GM18507 (cell line): ENCODE measurements at places on chromosomes 2 and 18.

- no peak for DNase-seq
These were observed 156.1 kb upstream of the APCDD1 start for GRCh38 chr18:10298346-10298745.

- DNase-seq: no peak
These were observed 1.2 kb downstream of the TMEM237 start for GRCh38 chr2:201642086-201642578.

GRCh38 chr2:80168801-80169200 lies 135.8 kb downstream of the LRRTM1 start:
- no peak for DNase-seq

DNA sequence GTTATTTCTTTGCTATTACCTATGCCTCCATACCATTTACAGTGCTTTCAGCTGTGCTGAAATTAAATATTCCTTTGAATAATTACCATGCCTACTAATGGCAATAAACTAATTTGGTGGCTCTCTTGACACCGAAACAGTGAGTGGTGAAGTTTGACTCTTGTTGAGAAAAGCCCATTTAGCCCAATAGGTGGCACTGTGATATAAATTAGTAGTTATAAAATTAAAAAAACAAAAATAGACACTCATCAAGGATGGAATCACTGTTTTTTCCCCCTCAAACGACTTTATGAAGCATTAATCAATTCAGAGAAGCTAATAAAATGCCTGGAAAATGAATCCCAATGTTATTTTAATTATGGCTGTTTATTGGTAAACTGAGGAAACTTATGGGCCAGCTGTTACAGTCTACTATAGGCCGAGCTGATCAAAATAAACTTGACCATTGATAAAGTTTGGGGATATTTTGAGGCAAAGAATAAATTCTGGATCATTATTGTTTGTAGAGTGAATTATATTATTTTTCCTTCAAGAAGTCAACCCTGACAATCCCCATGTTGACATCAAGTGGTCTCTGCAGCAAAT lies 339.6 kb downstream of the TRIB2 start:
- DNase-seq: no peak

DNA sequence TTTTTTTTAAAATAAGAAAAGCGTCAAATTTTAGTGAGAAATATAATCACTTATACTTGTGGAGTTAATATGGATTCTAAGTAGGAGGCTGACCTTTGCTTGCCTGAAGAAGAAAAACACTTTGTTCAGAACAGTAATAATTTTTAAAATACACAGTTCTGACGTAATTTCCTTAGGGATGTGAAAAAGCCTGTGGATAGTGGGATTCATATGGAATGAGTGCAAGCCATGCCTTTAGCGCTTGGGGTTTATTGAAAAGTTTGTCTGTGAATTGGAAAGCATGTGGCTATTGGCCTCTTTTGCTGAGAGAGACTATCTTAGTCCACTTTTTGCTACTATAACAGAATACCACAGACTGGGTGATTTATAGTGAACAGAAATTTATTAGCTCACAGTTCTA lies 151.3 kb downstream of the CCDC85A start:
- DNase-seq: no peak

- DNase-seq: no peak
These were observed 392.9 kb downstream of the MEIS1 start for GRCh38 chr2:66827851-66828250.

DNA sequence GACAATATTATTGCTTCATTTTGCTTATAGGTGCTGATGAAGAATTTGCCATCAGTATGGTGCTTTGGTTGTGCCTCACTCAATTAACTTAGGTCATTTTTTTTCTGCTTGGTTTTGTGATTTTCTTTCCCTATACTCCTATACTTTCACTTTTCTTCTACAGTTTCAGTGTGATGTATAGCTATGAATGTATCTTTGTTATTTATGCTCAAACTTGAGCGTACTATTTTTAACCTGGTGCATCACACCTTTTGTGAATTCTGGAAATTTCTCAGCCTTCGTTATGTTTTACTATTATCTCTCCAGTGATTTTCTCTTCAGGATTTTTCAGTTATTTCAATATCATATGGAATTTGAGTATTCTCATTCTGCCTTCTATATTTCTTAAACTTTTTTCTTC lies 2035.3 kb upstream of the LRRTM1 start:
- DNase-seq: no peak

DNA sequence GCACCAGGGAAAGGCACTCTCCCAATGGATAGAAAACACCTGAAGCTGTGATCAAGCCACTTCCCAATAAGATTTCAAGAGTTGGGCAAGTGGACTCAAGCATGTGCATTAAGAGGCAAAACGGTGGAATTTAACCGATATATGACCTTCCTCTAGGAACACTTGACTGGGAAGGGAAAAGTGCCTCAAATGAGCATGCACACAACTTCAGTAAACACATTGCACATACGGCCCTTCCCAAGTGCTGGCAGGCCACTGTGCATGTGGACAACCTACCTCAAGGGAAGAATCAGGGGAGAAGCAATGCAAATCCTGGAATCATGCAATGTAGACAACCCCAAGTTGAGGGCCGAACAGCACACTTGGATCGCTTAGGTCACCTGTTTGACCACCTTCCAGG lies 23.9 kb upstream of the SH3RF3 start:
- no peak for DNase-seq

DNA sequence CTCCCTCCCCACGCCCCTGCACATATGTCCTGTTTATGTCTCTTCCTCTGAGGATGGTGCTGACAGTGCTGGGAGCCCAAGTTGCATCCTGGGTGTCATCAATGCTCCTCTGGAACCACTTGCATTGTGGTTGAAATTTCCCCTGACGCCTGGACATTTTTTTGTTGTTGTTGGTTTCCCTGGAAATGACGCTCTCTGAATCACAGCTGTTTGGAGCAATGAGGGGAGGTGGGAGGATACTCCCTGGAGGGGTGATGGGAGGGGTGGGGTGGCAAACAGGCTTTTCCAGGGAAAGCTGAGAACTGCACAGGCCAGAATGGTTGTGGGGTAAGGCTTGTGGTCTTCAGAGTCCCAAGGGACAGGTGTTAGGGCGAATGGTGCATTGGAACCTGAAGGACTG lies 29.6 kb downstream of the CELF4 start:
- DNase-seq: no peak

- no peak for DNase-seq
These were observed 20.2 kb downstream of the ATG16L1 start for GRCh38 chr2:233271693-233272092.

GRCh38 chr2:128753800-128754199 lies 435.1 kb upstream of the HS6ST1 start:
- no peak for DNase-seq

DNA sequence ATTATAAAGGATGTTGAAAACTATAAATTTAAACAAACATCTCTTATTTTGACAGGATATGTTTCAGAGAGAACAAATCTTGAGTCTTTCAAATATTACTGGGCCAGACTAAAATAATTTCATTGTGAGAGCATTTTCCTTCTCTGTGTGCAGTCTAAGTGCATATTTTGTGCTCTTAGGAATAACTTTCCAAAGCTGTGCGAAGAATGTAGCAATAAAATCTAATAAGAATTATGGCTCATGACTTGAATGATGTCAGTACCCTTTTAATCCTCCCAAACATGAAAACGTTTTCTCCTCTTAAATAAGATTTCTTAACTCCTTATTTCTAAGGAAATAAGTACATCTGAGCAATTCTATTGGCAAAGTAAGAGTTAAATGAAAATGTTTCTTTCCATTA lies 76.2 kb upstream of the EFEMP1 start:
- no peak for DNase-seq

- no peak for DNase-seq
These were observed 2114.1 kb upstream of the PIK3C3 start for GRCh38 chr18:39840856-39841481.

GRCh38 chr2:24565537-24565936 lies 74.5 kb downstream of the NCOA1 start:
- no peak for DNase-seq

- no peak for DNase-seq
These were observed 981 bp downstream of the MRPL53 start for GRCh38 chr2:74471332-74472065.

DNA sequence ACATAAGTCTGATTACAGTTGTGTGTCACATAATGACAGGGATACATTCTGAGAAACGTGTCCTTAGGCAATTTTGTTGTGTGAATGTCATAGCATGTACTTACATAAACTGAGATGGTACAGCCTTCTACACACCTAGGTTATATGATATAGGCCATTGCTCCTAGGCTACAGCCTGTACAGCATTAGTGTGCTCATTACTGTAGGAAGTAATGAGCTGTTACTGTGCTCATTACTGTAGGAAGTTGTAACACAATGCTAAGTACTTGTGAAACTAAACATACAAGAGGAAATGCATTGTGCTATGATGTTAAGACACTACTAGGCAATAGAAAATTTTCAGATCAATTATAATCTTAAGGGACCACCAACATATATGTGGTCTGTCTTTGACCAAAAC lies 72.8 kb downstream of the UPP2 start:
- no peak for DNase-seq

DNA sequence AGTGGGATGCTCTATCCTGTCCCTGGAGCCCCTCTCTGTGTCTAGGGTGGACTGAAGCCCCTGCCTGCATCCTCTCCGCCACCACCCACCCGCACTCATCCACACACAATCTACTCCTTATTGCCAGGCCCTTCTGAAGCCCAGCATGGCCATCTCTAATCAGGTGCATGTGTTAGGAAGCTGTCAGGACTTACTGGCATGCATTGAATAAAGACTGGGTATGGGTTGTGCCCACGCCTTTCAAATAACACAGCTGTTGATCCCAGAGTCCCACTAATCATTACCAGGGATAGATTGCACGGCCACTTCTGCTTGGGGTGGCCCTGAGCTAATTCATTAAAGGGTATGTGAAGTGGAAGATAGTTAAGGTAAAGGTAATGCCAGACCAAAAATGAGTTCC lies 88.4 kb downstream of the CABLES1 start:
- DNase-seq: no peak

- DNase-seq: no peak
These were observed 120.3 kb upstream of the DSEL start for GRCh38 chr18:67636597-67637385.

- DNase-seq: peak; percentile 60
These were observed 154.3 kb downstream of the EIPR1 start for GRCh38 chr2:3223080-3223923.

GRCh38 chr18:27967913-27968824 lies 208.8 kb downstream of the CDH2 start:
- no peak for DNase-seq

DNA sequence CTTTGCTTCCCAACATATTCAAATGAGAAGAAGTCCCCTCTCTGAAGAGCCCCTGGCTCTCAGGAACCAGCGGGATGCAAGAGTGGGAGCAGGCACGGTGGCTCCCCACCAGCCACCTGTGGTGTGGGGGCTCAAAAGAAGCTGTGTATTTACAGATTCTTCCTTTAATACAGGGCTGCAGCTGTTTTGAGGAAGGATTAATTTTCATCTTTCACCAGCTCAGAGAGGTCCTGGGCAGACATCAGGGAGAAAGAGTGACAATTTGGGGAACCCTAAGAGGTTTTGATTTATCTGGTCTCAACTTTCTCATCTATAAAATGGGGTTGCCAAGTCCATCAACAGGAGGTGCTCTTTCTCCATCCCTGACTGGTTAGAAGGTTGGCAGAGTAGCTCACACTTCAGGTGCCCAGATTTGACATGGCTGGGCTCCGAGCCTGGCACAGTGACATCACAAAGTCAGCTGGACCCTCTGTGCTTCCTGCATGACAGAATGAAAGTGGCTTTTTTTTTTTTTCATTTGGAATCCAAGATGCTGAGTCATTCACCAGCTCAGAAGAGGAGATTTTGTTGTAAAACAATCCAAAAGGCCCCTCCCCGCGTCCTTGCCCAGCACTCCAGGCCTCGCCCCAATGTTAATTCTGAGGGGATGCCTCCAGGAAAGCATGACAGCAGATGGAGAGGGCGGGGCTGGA lies 15.5 kb upstream of the SIX2 start:
- DNase-seq: no peak

GRCh38 chr2:55759271-55759921 lies 65.8 kb upstream of the PNPT1 start:
- no peak for DNase-seq

- peak; percentile 70 for DNase-seq
These were observed 18.0 kb downstream of the ARID5A start for GRCh38 chr2:96554293-96555145.

DNA sequence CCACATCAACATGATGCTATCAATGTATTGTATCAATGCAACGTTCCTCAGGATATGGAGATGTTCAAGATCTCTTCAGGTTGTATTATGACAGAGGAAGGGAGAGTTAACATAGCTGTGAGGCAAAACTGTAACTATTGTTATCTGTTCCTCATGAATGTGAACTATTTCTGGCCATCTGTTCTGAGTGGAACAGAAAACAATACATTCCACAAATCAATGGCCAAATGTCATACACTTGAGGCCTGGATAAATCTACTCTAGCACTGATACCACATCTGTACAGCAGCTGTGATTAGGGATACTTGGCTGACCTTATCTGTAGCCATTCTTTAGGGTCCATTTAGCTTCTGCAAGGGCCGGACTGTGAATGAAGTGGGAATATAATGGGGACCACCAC lies 447.9 kb downstream of the IRS1 start:
- no peak for DNase-seq

- no peak for DNase-seq
These were observed 51.5 kb upstream of the DCC start for GRCh38 chr18:52288403-52289004.

DNA sequence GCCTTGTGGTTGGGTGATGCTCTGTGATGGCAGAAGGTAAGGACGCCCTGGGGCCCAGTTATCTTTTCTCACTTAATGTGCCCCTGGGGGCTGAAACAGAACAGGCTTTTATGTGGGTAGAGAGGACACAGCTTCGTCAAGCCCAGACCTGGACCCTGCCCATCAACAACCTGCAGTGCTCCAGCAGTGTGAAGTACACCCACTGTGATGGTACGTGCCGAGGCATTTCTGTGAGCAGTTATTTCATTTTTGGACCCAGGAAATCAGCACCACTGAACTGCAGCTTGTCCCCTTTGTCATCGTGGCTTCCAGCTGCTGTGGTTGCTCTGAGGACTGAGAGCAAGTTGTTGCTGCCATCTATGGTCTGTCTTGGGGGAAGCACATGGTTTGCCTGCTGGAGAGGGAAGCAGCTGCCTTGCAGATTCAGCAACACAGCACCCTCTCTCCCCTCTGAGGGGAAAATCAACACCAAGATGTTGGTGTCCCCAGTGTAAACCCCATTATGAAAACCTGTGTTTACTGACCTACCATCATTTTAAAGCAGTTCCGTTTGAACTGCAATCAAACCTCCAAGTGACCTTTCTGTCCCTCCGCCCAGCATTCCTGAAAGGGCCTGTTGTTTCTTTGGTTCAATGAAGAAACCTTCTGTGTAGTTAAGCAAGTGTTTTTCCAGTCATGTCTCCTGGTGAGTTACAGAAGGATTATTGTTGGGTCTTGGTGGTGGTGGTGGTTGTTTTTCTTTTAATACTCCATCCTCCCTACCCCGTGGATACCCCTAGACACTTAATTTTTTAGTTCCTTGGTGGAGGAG lies 158.2 kb downstream of the MGAT5 start:
- peak; percentile 58 for DNase-seq

DNA sequence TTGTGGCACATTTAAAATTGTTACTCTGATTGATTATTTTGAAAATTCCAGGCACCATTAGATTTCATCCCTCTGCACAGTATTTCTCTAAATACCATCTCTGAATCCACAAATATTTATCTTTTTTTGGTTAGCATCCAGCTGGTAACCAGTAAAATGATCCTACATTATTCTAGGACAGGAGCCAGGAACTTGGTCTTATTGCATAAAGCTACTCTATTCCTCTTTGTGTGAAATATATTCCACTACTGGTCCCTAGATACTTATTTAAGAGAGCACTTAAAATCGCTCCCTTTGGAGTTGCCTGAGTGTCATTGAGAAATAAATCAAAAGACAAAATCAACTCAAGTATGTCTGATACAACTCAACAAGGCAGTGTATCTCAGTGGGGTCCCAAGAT lies 7.4 kb upstream of the MBOAT2 start:
- no peak for DNase-seq
